ENCODE measurements at places on chromosomes 6 and 20.

- no peak overlapping the region for H3K4me3 ChIP-seq
- H3K27me3 ChIP-seq = peaks cover 8% of the 10 kb centered on the region
- H3K27ac ChIP-seq = no peak overlapping the region
- H3K36me3 ChIP-seq = no peaks in the 10 kb centered on the region
These were observed 42.9 kb downstream of the ATXN1 start for GRCh38 chr6:16718356-16718755.

- H3K27me3 ChIP-seq = peaks cover 12% of the 10 kb centered on the region
- no peaks in the 10 kb centered on the region for H3K36me3 ChIP-seq
- DNase-seq = no peak
- no peak overlapping the region for H3K4me3 ChIP-seq
- H3K27ac ChIP-seq = no peak overlapping the region
- H3K4me1 ChIP-seq = peaks cover 15% of the 10 kb centered on the region
These were observed 214.3 kb downstream of the OGFRL1 start for GRCh38 chr6:71502956-71503355.

- H3K27ac ChIP-seq = no peak overlapping the region
- no peaks in the 10 kb centered on the region for H3K36me3 ChIP-seq
These were observed 40.7 kb upstream of the UBR2 start for GRCh38 chr6:42522942-42523814.

- no peak overlapping the region for H3K27ac ChIP-seq
- H3K36me3 ChIP-seq = no peaks in the 10 kb centered on the region
- no peaks in the 10 kb centered on the region for H3K27me3 ChIP-seq
- H3K4me3 ChIP-seq = no peak overlapping the region
- DNase-seq = no peak
These were observed 256.3 kb downstream of the OGFRL1 start for GRCh38 chr6:71544906-71545305.

- peaks cover 28% of the 10 kb centered on the region for H3K4me1 ChIP-seq
- H3K4me3 ChIP-seq = no peak overlapping the region
- H3K36me3 ChIP-seq = no peaks in the 10 kb centered on the region
These were observed 23.1 kb upstream of the ZMYND8 start for GRCh38 chr20:47379433-47380150.

DNA sequence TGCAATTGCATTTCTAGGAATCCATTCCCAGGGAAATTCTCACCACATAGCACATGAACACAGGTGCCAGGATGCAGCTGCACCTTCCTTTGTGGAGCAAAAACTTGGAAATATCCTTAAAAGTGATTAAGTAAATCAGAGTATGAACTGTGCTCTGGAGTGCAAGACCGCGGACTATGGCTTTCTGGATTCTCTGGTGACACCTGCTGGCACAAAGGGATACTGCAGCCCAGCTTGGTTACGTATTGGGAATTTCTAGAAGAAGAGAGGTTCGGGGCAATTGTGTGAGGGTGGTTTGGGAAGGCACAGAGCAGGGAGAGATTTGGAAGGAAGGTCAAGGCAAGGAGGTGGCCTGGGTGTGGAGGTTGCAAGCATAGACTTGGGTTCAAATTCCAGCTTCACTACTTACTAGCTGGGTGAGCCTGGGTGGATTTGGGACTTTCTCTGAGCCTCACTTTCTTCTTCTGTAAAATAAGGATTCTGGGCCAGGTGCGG is 15.9 kb upstream of the PEDS1 start:
- peaks cover 10% of the 10 kb centered on the region for H3K27me3 ChIP-seq
- H3K27ac ChIP-seq = no peak overlapping the region
- peak; percentile 80 for DNase-seq

GRCh38 chr6:13226071-13226470 is 102.3 kb downstream of the TBC1D7 start:
- H3K4me1 ChIP-seq = peaks cover 8% of the 10 kb centered on the region
- H3K36me3 ChIP-seq = no peaks in the 10 kb centered on the region
- no peak for DNase-seq
- H3K27ac ChIP-seq = no peak overlapping the region

DNA sequence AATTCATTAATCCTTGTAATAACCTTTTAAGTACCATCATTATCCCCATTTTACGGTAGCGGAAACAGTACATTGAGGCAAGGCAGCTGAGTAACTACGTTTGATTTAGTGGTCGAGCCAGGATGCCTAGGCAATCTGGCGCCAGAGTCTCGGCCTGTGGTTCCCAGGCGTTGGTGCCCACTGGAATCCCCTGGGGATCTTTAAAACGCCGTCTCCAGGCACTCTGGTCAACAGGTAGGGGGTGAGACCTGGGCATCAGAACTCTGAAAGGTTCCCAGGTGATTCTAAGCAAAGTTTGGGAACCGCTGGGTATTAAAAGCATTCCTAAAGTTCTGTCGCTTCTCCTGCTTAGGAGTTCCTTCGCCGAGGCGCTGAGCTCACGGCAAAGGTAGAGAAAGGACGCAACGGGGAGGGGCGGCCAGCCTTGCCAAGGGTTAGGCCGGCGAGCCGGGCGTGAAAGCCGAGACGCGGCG is 939 bp downstream of the DTNBP1 start:
- H3K36me3 ChIP-seq = peaks cover 10% of the 10 kb centered on the region
- DNase-seq = no peak
- no peak overlapping the region for H3K27ac ChIP-seq

DNA sequence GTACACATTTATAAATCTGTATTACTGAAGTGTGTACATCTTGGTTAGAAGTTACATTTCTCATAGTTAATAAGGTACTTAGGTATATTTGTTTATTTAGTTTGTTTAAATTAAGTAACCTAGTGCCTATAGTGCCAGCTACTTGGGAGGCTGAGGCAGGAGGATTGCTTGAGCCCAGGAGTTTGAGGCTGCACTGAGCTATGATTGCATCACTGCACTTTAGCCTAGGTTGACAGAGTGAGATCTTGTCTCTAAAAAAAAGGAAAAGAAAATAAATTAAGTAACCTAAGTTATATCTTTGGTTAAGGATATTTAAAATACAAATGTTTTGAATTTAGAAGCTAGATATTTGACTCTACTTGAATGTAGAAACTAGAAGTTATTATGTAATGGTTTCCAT is 9.5 kb upstream of the AFG1L start:
- no peaks in the 10 kb centered on the region for H3K36me3 ChIP-seq
- no peak overlapping the region for H3K4me3 ChIP-seq
- no peaks in the 10 kb centered on the region for H3K4me1 ChIP-seq
- H3K27me3 ChIP-seq = peaks cover 2% of the 10 kb centered on the region

DNA sequence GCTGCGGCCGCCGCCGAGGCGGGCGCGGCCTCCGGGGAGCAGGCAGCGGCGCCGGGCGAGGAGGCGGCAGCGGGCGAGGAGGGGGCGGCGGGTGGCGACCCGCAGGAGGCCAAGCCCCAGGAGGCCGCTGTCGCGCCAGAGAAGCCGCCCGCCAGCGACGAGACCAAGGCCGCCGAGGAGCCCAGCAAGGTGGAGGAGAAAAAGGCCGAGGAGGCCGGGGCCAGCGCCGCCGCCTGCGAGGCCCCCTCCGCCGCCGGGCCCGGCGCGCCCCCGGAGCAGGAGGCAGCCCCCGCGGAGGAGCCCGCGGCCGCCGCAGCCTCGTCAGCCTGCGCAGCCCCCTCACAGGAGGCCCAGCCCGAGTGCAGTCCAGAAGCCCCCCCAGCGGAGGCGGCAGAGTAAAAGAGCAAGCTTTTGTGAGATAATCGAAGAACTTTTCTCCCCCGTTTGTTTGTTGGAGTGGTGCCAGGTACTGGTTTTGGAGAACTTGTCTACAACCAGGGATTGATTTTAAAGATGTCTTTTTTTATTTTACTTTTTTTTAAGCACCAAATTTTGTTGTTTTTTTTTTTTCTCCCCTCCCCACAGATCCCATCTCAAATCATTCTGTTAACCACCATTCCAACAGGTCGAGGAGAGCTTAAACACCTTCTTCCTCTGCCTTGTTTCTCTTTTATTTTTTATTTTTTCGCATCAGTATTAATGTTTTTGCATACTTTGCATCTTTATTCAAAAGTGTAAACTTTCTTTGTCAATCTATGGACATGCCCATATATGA is 3.2 kb downstream of the MARCKS start:
- DNase-seq = peak; percentile 4
- peak overlapping the region; percentile 94 for H3K27ac ChIP-seq
- peaks cover 28% of the 10 kb centered on the region for H3K4me1 ChIP-seq
- peaks cover 37% of the 10 kb centered on the region for H3K36me3 ChIP-seq
- H3K4me3 ChIP-seq = peak overlapping the region; percentile 95

- H3K27me3 ChIP-seq = peaks cover 51% of the 10 kb centered on the region
- H3K36me3 ChIP-seq = no peaks in the 10 kb centered on the region
- DNase-seq = no peak
- H3K27ac ChIP-seq = no peak overlapping the region
- H3K4me3 ChIP-seq = no peak overlapping the region
These were observed 10.3 kb downstream of the FOXQ1 start for GRCh38 chr6:1322156-1322555.

DNA sequence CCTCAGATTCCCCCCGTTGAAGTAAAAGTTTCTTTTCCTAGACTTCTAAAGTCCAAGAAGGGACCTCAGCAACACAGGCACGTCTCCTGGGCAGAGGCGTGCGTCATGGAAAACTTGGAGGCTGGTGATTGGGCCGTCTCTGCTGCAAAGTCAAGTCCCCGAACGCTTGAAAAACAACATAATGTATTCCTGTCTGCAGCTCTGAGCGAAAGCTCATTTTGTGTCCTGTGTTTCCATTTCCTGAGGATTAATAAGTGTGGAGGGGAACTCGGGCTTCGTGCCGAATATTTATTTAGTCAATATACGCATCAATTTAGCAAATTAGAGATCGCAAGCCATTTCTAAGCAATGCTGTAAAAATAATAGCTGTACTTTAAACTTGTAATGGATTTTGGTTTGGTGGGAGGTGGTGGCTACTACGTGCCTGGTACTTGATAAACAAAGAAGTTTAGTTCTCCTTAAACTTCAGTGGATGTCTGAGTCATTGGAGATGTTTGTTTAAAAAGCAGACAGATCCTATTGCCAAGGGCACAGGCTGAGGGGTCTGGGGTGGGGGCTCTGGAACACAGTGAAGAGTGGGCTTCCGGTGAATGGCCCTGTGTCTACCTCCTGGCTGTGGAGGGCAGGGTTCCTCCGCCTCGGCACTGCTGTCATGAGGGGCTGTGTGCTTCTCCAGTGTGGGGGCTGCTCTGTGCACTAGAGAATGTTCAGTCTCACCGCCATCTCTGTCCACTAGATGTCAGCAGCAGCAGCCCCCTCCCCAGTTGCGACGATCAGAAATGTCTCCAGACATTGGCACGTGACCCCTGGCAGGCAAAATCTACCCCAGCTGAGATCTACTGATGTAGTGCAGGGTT is 21.8 kb downstream of the PCK1 start:
- peaks cover 73% of the 10 kb centered on the region for H3K4me1 ChIP-seq
- peak overlapping the region; percentile 8 for H3K4me3 ChIP-seq

GRCh38 chr6:34332251-34333198 is 59.9 kb downstream of the NUDT3 start:
- no peak overlapping the region for H3K27ac ChIP-seq
- H3K4me3 ChIP-seq = no peak overlapping the region
- no peaks in the 10 kb centered on the region for H3K27me3 ChIP-seq
- no peak for DNase-seq
- peaks cover 40% of the 10 kb centered on the region for H3K4me1 ChIP-seq

- H3K36me3 ChIP-seq = no peaks in the 10 kb centered on the region
- peak; percentile 16 for DNase-seq
- H3K27ac ChIP-seq = no peak overlapping the region
- no peaks in the 10 kb centered on the region for H3K27me3 ChIP-seq
- peaks cover 18% of the 10 kb centered on the region for H3K4me1 ChIP-seq
- no peak overlapping the region for H3K4me3 ChIP-seq
These were observed 731.4 kb upstream of the CITED2 start for GRCh38 chr6:140105857-140106256.

- peak; percentile 73 for DNase-seq
- H3K4me1 ChIP-seq = peaks cover 15% of the 10 kb centered on the region
- H3K4me3 ChIP-seq = no peak overlapping the region
These were observed 95.6 kb downstream of the LAMP5 start for GRCh38 chr20:9609887-9610502.

GRCh38 chr20:3282271-3283221 is 43.6 kb upstream of the SLC4A11 start:
- H3K36me3 ChIP-seq = peaks cover 26% of the 10 kb centered on the region

- no peaks in the 10 kb centered on the region for H3K27me3 ChIP-seq
- no peak overlapping the region for H3K4me3 ChIP-seq
- H3K36me3 ChIP-seq = peaks cover 10% of the 10 kb centered on the region
- H3K4me1 ChIP-seq = no peaks in the 10 kb centered on the region
- DNase-seq = no peak
These were observed 30.0 kb upstream of the UST start for GRCh38 chr6:148716811-148717210.

GRCh38 chr6:142773324-142773723 is 171.7 kb downstream of the HIVEP2 start:
- H3K36me3 ChIP-seq = peaks cover 52% of the 10 kb centered on the region
- H3K27me3 ChIP-seq = peaks cover 3% of the 10 kb centered on the region

- DNase-seq = no peak
- H3K27me3 ChIP-seq = peaks cover 43% of the 10 kb centered on the region
- H3K27ac ChIP-seq = no peak overlapping the region
- no peak overlapping the region for H3K4me3 ChIP-seq
- H3K4me1 ChIP-seq = peaks cover under 1% of the 10 kb centered on the region
- no peaks in the 10 kb centered on the region for H3K36me3 ChIP-seq
These were observed 4.5 kb upstream of the ENTPD6 start for GRCh38 chr20:25191051-25191450.

DNA sequence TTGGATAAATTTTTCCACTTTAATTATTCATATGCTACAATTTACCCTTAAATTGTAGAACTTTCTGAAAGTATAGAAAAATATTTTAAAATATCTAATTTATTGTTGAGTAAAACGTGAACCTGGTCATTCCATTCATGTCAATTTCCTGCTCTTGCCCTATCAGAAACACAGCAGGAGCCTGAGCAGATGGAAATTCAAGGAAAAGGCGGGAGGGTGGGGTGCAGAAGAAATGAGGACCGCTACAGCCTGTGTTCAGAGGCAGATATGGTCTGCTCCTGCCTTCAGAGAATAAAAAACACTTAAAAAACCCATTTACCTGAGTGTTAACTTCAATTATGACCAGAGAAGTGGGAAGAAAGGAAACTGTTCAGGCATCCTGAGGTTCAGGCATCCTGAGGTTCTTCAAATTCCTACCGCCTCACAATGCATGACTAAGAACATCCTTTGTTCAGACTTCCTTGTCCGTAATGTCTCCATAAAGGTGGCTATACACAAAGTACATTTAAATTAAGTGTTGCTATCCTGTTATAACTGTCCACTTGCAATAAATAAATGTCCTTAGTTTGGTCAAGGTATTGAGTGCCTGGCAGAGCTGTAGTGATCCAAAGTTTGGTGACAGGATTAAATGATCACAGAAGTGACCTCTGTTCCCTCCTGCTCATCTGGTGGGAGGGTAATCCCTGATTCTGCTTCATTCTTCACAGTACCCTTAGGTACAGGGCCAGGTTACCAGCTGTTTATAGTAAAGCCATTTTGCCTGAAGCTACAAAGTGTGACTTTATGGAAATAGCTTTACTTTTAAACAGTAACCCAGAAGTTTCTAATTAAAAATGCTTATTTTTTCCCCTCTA is 109.1 kb downstream of the MAN1A1 start:
- no peaks in the 10 kb centered on the region for H3K27me3 ChIP-seq
- no peak overlapping the region for H3K4me3 ChIP-seq
- peaks cover 30% of the 10 kb centered on the region for H3K36me3 ChIP-seq
- no peak overlapping the region for H3K27ac ChIP-seq
- DNase-seq = no peak
- H3K4me1 ChIP-seq = peaks cover 14% of the 10 kb centered on the region

- H3K4me3 ChIP-seq = no peak overlapping the region
- peaks cover 3% of the 10 kb centered on the region for H3K27me3 ChIP-seq
- DNase-seq = no peak
- peaks cover 39% of the 10 kb centered on the region for H3K36me3 ChIP-seq
- H3K27ac ChIP-seq = peak overlapping the region; percentile 25
These were observed 40.3 kb downstream of the MTHFD1L start for GRCh38 chr6:150905769-150906168.

Data from nephron progenitor cell (in vitro differentiated cells).